ENCODE measurements at places on chromosomes 7 and 10.

DNA sequence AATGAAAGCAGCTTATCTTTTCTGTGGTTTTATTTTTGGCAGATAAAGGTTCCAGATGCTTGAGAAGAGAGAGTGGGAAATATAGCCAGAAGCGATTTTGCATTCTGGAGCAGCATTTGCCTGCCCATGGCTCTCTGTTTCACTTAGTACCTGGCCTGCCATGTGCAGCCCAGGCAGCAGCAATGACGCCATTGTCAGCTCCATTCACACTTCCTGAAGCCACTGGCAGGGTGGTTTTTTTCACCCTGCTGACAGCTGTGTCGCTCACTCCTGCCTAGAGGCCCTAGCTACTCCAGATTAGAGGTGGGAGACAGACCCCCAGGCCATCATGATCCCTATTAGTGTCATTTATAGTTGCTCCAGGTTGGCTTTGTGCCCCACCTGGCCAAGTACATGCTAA lies 30.1 kb upstream of the NEUROD6 start:
- no peak for DNase-seq

DNA sequence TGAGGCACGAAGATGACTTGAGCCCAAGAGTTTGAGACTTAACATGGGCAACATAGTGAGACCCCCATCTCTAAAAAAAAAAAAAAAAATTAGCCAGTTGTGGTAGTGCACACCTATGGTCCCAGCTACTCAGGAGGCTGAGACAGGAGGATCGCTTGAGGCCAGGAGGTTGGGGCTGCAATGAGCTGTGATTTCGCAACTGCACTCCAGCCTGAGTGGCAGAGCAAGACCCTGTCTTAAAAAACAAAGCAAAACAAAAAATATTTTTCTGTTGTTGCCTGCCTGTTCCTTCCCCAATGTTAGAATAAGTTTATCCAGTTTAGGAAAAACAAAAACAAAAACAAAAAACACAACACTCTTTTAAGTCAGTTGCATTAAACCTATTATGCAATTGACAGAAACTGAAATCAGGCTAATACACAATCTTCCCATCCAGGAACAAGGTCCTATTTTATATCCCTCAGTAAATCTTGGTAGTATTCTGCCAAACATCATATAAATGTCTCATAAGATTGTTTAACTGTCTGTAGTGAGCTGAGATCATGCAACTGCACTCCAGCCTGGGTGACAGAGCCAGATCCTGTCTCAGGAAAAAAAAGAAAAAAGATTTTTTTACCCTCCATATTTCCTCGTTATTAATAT lies 4.9 kb downstream of the PILRA start:
- DNase-seq = no peak

- no peak for DNase-seq
These were observed 181.2 kb downstream of the TWIST1 start for GRCh38 chr7:18936265-18936664.

DNA sequence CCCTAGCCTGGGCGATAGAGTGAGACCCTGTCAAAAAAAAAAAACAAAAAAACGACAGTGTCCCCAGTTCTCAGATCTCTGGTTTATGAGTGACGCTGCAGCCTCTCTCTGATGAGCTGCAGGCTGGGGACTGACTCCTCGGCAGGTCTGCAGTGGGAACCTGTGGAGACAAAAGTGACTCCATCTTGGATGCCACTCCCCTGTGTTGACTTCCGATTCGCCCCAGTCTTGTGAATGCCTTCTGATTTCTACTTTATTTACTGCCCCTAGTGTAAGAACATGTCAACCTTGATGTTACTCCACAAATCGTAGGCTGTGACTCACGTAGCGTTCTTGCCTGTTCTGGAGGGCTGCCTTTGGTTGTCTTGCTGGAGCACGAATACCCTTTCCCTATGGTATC lies 6.2 kb downstream of the TACR2 start:
- DNase-seq = no peak

DNA sequence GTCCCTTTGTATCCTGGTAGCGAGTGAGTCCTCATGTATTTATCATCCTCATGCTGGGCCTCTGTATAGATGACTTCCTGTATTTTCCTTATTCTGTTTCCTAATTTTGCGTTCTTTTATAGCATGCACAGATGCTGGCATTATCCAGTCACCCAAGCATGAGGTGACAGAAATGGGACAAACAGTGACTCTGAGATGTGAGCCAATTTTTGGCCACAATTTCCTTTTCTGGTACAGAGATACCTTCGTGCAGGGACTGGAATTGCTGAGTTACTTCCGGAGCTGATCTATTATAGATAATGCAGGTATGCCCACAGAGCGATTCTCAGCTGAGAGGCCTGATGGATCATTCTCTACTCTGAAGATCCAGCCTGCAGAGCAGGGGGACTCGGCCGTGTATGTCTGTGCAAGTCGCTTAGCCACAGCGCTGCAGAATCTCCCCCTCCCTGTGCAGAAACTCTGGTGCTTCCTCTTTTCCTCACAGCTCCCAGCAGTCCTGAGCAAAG lies 183.1 kb upstream of the PRSS58 start:
- no peak for DNase-seq

- peak; percentile 65 for DNase-seq
These were observed 154.5 kb upstream of the LYZL2 start for GRCh38 chr10:30783939-30784501.

- DNase-seq = no peak
These were observed 217.6 kb upstream of the TCF7L2 start for GRCh38 chr10:112732277-112732921.
